LHCN-M2 (cell line): ENCODE measurements at places on chromosomes 11 and 22.

DNA sequence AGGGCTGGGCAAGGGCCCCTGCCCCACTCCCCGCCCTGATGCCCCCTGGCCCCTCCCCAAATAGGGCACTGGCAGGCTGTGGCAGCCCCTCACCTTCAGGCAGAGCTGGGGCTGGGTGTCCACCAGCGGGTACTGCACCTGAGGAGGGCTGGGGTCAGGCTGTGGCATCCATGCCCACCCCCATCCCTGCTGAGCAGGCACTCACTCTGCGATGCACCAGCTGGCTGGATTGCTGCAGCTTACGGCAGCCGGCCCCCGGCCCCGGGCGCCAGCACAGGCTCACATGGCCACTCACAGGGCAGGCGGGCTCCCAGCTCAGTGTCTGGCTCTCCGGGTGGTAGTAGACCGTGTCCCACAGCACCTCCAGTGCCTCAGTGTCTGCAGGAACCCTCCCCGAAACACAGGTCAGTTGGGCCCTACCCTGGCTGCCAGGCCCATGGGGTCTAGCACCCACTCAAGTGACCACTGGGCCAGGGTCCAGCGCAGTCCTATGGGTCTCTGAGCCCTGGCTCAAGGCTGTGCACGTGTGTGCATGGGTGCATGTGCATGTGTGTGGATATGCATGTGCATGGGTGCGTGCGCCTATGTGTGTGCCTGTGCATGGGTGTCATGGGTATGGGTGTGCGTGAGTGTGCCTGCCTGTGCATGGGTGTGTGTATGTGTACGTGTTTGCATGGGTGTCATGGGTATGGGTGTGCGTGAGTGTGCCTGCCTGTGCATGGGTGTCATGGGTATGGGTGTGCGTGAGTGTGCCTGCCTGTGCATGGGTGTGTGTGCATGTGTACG lies 14.4 kb downstream of the IL17REL start:
- no peak for DNase-seq

GRCh38 chr22:45579806-45580725 lies 77.4 kb downstream of the FBLN1 start:
- no peak for DNase-seq

- DNase-seq = no peak
These were observed 46.8 kb downstream of the BRSK2 start for GRCh38 chr11:1436468-1437039.

- DNase-seq = no peak
These were observed 20.0 kb upstream of the LINC01488 start for GRCh38 chr11:69461272-69461962.

DNA sequence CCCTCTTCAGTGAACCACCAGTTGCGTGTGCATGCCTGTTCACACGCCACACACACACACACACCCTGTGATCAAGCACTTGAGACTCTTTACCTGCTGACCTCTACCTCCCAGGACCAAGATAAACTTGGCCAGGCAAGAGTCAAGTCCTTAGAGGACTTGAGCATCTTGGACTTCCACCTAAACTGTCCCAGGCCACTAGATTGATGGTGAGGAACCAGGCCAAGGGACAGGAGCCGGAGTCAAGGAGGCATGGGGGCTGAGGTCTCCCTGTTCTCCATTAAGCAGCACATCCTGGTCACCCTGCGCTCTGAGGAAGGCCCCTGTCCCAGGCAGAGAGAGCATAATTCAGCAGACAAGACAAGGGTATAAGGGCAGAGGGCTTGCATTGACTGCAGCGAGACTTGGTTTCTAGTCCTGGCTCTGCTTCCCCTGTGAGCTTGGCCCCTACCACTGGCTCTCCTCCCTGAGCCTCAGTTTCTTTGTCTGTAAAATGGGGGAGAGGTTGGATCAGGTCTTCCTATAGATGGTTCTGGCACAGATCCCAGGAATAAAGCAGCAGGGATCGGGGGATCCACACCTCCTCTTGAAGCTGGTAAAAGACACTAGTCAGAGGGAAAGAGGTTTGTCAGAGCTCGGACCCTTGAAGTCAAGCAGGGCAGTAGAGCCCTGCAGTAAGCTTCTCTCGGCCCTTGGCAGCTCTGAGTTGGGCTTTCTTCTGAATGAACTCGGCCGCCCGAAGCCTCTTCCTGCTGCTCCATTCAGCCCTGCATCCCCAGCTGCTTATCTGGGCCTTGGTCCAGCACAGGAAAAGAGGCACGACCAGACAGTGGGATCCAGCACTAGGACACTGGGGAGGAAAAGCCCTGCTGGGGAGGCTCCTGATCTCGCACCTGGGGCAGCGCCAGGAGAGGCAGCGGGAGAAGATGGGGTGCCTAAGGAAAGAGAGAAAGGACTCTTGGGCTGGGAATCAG lies 2.0 kb downstream of the CREB3L1 start:
- DNase-seq = peak; percentile 81

- no peak for DNase-seq
These were observed 5.1 kb downstream of the FBLN1 start for GRCh38 chr22:45507798-45508197.

DNA sequence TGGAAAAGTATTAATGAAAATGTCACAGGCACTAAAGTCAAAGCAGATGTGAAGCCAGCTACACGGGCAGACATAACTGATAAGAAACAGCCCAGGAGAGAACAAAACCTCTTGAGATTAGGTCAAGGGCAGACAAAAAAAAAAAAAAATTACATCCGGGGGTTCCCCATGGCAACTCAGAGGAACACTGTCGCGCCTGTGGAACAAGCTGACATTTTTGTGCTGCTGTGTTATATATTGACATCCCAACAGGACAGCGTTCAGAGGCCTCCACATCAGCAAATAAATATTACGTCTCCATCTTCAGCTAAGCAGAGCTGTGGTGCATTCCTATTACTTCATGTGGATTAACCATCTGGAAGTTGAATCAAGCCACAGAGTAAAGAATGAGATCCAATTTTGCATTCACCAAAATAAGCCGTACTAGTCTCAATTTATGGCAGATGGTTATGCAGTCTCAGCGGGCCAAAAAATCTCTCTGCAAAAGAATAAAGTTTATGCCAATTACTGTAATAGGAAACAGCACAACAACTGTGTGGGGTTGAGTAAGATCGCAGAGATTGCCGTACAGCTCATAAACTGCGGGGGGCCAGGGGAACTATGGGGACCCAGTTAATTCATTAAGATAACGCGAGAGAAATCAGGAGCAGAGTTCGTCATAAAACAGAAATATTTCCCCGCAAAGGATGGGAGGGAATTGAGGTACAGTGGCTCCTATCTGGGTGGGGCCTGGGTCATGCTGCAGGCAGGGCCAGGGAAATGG lies 41.3 kb upstream of the MN1 start:
- DNase-seq = no peak

GRCh38 chr11:1222491-1223345 lies at the start of gene MUC5B:
TSS of gene MUC5B (plus strand) at chr11:1223066. CDS start at chr11:1223124, 58 bp downstream.
- DNase-seq = no peak
